ENCODE measurements at places on chromosomes 7 and 10. TPM values are rescaled to one million over a fixed set of nuclear protein-coding genes. Genes with fewer than 3 reads are reported as not detected.

The TFEC gene
- 6.6 TPM for total RNA-seq

The SRGN gene
- 280 TPM for total RNA-seq

The ITGB8 gene
- 57.4 TPM for total RNA-seq

The WASHC2A gene
- 39.9 TPM for total RNA-seq

The NXPH1 gene
- total RNA-seq: 17.1 TPM

The FKBP6 gene
- total RNA-seq: 0.11 TPM

The PNLIPRP1 gene
- not detected for total RNA-seq

The SLC18A3 gene
- 1.9 TPM for total RNA-seq

The BEND7 gene
- total RNA-seq: 20.0 TPM

The GPR158 gene
- 3.5 TPM for total RNA-seq

The SLC12A9 gene
- 21.2 TPM for total RNA-seq

The TUBB8 gene
- total RNA-seq: not detected

The LRRC18 gene
- 1.2 TPM for total RNA-seq

The ANXA8 gene
- total RNA-seq: 0.20 TPM

The CNPY1 gene
- 0.66 TPM for total RNA-seq

All from spinal cord (tissue), 10 donors.